ENCODE measurements at places on chromosomes 4 and X. TPM values are rescaled to one million over a fixed set of nuclear protein-coding genes. Genes with fewer than 3 reads are reported as not detected.

DNA sequence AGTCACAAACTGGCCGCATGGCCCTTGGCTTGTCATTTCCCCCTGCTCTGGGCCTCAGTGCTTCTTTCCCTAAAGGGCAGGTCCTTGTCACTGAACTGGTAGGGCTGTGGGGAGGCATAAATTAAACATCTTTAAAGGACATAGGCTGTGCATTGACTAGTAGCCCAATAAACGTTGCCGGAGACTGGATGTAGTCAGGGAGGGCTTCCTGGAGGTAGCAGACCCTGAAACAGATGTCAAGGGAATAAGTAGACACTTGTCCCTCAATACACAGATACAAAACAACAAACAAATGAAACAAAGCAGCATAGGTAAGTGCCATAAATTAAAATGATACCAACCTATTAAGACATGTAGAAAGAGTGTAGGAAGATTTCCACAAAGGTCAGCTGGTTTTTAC lies 71.8 kb upstream of the PSAPL1 start:
- no peak for DNase-seq
- H3K27ac ChIP-seq, result no peak overlapping the region
- peaks cover 44% of the 10 kb centered on the region for H3K27me3 ChIP-seq
- H3K4me3 ChIP-seq, result no peak overlapping the region
- H3K36me3 ChIP-seq, result no peaks in the 10 kb centered on the region

- no peaks in the 10 kb centered on the region for H3K36me3 ChIP-seq
- no peak overlapping the region for H3K4me3 ChIP-seq
- H3K27ac ChIP-seq, result no peak overlapping the region
- DNase-seq, result no peak
- peaks cover 4% of the 10 kb centered on the region for H3K4me1 ChIP-seq
Observed at GRCh38 chrX:129954804-129955203, 27.6 kb upstream of the BCORL1 start.

DNA sequence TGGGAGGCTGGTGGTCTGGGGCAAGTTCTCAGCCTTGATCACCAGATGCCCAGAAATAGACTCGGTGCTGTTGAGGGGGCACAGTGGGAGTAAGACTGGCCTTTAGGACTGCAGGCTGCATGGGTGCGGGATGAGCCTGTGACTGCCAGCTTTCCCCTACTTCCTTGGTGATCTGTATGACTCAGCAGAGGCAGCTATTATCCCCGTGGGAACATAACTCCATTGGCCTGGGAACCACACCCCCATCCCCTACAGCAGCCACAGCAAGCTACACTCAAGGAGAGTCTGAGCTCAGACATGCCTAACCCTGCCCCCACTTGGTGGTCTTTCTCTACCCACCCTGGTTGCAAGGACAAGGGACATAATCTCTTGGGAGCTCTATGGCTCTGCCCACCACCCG lies 20.6 kb downstream of the CLIC2 start:
- no peak for DNase-seq
- no peaks in the 10 kb centered on the region for H3K4me1 ChIP-seq
- no peaks in the 10 kb centered on the region for H3K27me3 ChIP-seq
- no peak overlapping the region for H3K27ac ChIP-seq
- H3K4me3 ChIP-seq, result no peak overlapping the region

Gene TRIM75
- not detected for total RNA-seq

Gene ZGRF1
- 9.1 TPM for total RNA-seq

Gene NAP1L2
- total RNA-seq, result 0.87 TPM

Gene AKAP4
- not detected for total RNA-seq

GRCh38 chrX:131235768-131236545 lies 53.1 kb downstream of the IGSF1 start:
- no peaks in the 10 kb centered on the region for H3K4me1 ChIP-seq
- no peak overlapping the region for H3K4me3 ChIP-seq
- H3K27me3 ChIP-seq, result peaks cover 2% of the 10 kb centered on the region
- no peak for DNase-seq

Gene DCAF4L1
- 0.24 TPM for total RNA-seq

DNA sequence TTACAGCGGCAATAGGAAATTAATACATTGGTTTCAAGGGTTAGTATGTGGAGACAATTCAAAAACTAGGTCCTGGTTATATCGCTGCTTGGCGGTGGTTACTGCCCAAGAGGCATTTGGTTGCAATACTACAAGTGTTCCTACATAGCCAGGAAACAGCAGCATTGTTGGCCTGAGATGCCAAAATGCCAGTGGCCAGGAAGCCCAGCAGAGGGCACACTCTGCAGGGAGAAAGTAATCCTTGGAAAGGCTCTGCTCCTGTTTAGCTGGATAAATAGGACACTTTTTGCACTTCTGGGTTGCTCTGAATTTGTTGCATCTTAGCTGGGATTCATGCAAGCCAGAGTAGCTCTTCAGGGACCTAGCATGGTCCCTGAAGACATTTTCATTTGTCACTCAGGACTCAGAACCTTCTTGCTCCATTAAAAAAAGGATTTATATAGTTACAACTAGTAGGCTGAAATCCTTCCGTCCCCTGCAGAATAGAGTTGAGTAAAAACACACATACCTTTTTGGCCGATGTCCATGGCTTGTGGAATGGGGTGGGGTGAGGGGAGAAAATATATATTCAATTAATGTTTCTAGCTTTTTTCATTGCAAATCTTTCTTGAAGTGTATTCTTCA lies 8.1 kb upstream of the GPR119 start:
- H3K36me3 ChIP-seq, result no peaks in the 10 kb centered on the region
- peaks cover 21% of the 10 kb centered on the region for H3K27me3 ChIP-seq
- no peak overlapping the region for H3K4me3 ChIP-seq
- H3K4me1 ChIP-seq, result no peaks in the 10 kb centered on the region

Gene IL2
- not detected for total RNA-seq

DNA sequence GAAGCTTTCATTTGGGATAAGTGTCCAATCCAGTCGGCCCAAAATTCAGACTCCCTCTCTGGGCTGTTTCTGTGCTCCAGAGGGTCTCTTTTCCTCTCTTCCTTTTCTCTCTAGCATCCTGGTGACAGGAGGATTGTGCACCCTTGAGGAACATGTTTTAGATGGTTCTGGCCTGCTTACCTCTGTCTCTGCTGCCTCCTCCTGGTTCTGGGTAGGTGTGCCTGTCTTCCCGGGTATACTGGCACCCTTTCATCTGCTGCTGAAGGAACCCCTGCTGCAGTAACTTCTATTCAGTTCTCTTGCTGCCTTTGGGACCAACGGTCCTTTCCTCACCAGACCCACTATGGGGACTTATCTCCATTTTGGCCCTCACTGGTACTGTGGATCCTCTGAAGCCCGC lies 53.2 kb downstream of the HMGB2 start:
- H3K36me3 ChIP-seq, result peaks cover 4% of the 10 kb centered on the region
- H3K27ac ChIP-seq, result no peak overlapping the region
- H3K4me1 ChIP-seq, result no peaks in the 10 kb centered on the region
- no peak overlapping the region for H3K4me3 ChIP-seq
- H3K27me3 ChIP-seq, result no peaks in the 10 kb centered on the region

- no peak overlapping the region for H3K27ac ChIP-seq
- H3K4me1 ChIP-seq, result peaks cover 13% of the 10 kb centered on the region
- H3K4me3 ChIP-seq, result no peak overlapping the region
- no peaks in the 10 kb centered on the region for H3K36me3 ChIP-seq
Observed at GRCh38 chr4:182583703-182584415, 333.3 kb downstream of the DCTD start.

Measured in chondrocyte (in vitro differentiated cells).